ENCODE measurements at places on chromosomes 5 and 9.

- no peak for DNase-seq
These were observed 56.9 kb downstream of the GPR21 start for GRCh38 chr9:123090198-123090896.

DNA sequence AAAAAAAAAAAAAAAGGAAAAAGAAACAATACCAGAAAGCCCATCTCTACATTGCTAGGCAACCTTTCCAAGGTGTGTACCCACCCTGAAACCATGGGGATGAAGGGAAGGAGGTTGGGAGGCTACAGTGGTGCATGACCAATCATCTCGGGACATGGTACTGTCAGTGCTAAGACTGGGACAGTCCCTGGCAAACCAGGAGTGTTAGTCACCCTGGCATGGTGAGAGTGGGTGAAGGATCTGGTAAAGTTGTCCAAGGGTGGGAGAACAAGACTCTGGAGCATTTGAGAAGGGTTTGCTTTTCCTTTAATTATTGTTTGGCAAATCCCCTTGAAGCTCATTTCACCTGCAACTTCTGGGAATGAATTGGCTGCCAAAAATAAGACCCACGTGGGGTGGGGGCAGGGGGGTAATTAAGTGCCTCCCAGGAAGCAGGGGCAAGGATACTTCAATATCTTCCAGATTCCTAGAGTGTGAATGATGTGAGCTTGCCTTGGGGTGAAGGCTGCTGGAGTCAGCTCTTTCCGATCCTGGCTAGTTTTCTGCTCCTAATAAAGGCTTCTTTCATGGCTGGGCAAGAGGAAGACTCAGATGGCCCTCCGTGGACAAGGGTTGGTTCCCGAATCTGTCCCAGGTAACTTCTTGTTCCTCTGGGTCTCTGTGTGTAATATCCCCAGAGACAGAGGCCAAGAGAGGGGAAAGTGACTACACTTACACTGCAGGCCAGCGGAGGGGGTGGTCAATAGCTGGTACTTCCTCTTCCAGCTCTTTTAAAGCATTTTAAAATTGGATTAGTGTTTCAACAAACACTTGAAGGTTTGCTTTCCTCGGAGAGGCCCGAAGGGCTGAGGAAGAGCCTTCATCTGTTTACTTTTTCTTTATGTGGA is 61.6 kb upstream of the SPRY4 start:
- no peak for DNase-seq

DNA sequence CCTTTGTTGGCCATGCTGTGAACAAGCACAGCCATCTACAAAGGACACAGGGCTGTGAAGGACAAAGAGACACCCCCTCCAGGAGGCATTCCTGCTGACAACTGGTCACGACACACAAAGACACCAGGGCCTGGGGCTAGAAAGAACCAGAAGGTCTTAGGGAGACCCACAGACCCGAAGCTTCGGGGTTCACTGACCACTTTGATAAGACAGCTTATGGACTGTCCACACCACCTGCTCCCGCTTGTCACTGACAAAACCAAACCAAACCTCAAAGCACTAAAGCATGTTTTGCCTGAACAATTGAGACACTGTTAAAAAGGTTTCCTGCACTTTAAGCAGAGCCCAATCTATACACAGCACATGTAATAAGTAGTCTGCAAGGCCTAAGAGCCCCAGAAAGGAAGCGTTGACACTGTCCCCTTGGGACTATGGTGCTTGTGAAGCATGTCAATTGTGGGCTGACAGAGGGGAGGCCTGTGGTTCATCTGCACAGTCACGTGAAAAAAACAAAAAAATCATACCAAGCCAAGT is 185.0 kb downstream of the GAPVD1 start:
- no peak for DNase-seq

DNA sequence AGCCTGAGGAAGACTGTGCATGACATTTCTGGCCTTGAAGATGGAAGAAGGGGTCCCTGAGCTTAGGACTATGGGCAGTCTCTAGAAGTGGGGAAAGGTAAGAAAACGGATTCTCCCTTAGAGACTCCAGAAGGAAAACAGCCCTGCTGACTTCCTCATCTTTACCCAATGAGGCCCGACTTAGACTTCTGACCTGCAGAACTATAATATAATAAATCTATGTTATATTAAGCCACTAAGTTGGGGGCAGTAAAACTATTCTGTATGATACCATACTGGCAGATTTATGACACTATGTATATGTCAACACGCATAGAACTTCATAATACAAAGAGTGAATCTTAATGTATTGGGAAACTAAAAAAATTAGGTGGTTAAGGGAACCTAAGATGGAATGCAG is 422.0 kb downstream of the PLK2 start:
- DNase-seq = no peak

DNA sequence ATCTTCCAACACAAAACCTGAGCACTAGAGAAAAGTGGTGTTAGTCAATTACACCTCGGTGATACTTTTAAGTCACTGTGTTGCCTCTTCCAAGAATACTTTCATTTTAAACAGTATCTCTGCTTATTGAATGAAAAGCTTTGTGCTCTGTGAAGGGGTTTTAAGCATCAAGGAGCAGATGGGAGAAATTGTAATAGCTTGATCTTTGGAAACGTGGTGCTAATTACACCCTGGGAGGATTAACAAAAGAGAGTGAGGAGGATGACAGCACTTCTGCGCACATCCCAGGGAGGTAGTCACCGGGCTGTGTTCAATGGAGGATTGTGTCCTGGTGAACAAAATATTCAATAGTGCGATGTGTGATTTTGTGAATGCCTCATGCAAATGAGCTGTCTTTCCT is 477.4 kb upstream of the ADAMTS16 start:
- no peak for DNase-seq

All from cortex of kidney (tissue), 1 donor.